ENCODE measurements at places on chromosomes 3 and 15.

- H3K27me3 ChIP-seq: no peaks in the 10 kb centered on the region
- no peaks in the 10 kb centered on the region for H3K36me3 ChIP-seq
- H3K4me1 ChIP-seq: peaks cover 51% of the 10 kb centered on the region
- H3K4me3 ChIP-seq: no peak overlapping the region
- H3K27ac ChIP-seq: peak overlapping the region; percentile 83
Observed at GRCh38 chr3:45134758-45135521, 11.2 kb downstream of the CDCP1 start.

- no peaks in the 10 kb centered on the region for H3K36me3 ChIP-seq
- H3K27ac ChIP-seq: no peak overlapping the region
- H3K4me3 ChIP-seq: no peak overlapping the region
- H3K4me1 ChIP-seq: peaks cover 8% of the 10 kb centered on the region
- no peaks in the 10 kb centered on the region for H3K27me3 ChIP-seq
- DNase-seq: no peak
Observed at GRCh38 chr3:10160925-10161324, 3.8 kb upstream of the IRAK2 start.

GRCh38 chr15:57619746-57620145 lies 28.0 kb downstream of the MYZAP start:
- no peaks in the 10 kb centered on the region for H3K27me3 ChIP-seq
- no peaks in the 10 kb centered on the region for H3K36me3 ChIP-seq
- no peaks in the 10 kb centered on the region for H3K4me1 ChIP-seq
- no peak overlapping the region for H3K27ac ChIP-seq

- no peak overlapping the region for H3K27ac ChIP-seq
- H3K4me3 ChIP-seq: no peak overlapping the region
- no peaks in the 10 kb centered on the region for H3K4me1 ChIP-seq
- H3K36me3 ChIP-seq: no peaks in the 10 kb centered on the region
Observed at GRCh38 chr3:130787422-130788068, 40.9 kb upstream of the PIK3R4 start.

DNA sequence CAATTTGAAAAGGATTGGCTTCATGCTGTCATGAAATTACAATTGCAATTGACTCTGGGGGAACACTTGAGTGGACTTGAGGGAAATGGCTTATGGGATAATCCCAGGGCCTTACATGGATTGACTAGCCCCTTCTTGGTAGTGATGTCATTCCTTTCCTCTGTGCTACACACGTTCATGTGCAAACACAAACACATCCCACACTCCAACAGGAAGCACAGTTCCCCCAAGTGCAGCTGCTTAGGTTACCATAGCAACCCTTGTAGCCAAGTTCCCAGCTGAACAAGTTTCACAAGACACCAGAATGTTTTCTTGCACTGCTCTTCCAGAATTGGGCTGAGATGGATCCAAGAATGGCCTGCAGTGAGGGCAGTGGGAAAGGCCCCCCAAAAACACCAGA lies 217.0 kb downstream of the ZNF621 start:
- no peaks in the 10 kb centered on the region for H3K36me3 ChIP-seq
- no peaks in the 10 kb centered on the region for H3K4me1 ChIP-seq
- DNase-seq: no peak
- no peaks in the 10 kb centered on the region for H3K27me3 ChIP-seq
- H3K4me3 ChIP-seq: no peak overlapping the region

DNA sequence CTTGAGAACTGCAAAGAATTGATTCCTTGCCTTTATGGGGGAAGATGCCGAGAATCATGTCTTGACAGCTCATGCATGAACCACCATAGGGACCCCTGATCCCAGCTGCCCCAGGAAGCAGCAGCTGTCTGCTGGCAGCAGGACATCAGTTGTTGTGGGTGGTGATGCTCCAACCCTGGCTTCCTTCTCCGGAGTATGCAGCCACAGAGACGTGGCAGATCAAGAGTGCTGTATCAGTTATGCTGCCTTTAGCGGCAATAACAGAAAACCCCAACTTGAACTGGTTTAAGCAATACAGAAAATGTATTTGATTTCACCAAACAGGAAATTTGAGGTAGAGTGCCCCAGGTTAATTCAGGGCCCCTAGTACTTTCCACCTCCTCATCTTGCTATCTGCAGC lies 92.2 kb upstream of the TNFAIP8L3 start:
- no peak for DNase-seq
- H3K36me3 ChIP-seq: no peaks in the 10 kb centered on the region

GRCh38 chr3:48979451-48979850 lies 10.6 kb upstream of the P4HTM start:
- H3K27me3 ChIP-seq: no peaks in the 10 kb centered on the region
- H3K4me1 ChIP-seq: no peaks in the 10 kb centered on the region
- no peak overlapping the region for H3K27ac ChIP-seq
- DNase-seq: no peak
- peaks cover 42% of the 10 kb centered on the region for H3K36me3 ChIP-seq

DNA sequence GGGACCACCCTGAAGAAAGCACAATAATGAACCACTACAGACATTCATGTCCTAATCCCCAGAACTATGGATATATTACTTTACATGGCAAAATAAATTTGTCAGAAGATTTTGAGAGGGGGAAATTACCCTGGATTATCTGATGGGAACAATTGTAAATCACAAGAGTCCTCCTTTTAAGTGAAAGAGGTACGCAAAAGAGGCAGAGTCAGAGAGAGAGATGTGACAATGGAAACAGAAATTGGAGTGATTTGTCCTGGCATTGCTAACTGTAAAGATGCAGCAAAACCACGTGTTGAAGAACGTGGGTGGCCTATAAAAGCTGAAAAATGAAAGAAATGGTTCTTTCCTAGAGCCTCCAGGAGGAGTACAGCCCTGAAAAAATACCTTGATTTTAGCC lies 1121.4 kb upstream of the ALCAM start:
- H3K4me1 ChIP-seq: no peaks in the 10 kb centered on the region
- H3K4me3 ChIP-seq: no peak overlapping the region
- no peak for DNase-seq
- H3K27me3 ChIP-seq: no peaks in the 10 kb centered on the region
- H3K27ac ChIP-seq: no peak overlapping the region

DNA sequence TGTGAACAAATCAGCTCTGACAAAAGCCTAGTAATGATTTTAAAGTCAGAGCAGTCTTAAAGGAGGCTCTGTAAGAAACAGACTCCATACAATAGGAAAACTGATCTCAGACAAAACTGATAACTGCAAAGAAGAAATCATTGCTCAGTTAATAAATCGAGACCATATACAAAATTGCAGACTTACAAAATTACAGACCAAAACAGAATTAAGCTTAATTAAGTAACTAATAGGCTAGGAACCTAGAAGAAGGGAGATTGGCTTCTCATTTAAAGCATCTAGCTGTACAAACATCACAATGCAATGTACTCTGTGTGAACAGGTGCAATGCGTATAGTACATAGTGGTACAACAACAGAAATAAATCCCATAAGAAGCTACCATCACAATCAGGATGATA lies 46.3 kb downstream of the ZBTB20 start:
- no peak for DNase-seq
- H3K4me1 ChIP-seq: peaks cover 26% of the 10 kb centered on the region
- no peaks in the 10 kb centered on the region for H3K36me3 ChIP-seq

DNA sequence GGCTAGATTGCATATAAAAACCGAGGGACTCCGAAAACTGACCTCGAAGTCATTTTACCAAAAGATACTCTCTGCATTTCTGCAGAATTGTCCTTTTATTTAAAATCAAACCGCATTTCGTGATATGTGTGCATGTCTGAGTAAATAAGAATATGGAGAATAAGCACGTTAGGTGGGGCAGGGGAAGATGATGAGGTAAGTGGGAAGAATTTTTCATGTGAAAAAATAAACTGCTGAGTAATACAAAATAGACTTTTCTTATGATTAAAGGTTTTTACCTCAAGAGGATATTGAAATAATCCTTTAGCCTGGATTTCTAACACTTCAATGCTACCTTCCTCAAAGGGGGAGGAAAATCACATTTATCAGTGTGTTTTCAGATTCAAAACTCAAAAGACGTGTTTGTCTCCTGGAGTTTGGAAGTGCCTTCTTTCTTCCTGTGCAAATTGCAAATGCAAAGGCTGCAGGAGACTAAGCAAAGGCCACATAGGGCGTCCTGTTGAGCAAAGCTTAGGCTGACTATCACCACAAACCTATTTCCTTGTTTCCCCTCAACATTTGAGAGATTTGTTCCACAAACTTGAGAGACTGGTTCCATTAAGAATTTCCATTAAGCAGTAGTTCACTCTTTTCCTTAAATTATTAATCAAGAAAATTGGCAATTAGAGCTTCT lies 813.5 kb downstream of the MCTP2 start:
- H3K36me3 ChIP-seq: no peaks in the 10 kb centered on the region
- H3K4me3 ChIP-seq: no peak overlapping the region
- DNase-seq: no peak
- H3K27me3 ChIP-seq: no peaks in the 10 kb centered on the region
- H3K4me1 ChIP-seq: no peaks in the 10 kb centered on the region
